ENCODE measurements at places on chromosomes 6 and 20.

- DNase-seq: no peak
Observed at GRCh38 chr6:104095661-104096416, 763.9 kb downstream of the HACE1 start.

DNA sequence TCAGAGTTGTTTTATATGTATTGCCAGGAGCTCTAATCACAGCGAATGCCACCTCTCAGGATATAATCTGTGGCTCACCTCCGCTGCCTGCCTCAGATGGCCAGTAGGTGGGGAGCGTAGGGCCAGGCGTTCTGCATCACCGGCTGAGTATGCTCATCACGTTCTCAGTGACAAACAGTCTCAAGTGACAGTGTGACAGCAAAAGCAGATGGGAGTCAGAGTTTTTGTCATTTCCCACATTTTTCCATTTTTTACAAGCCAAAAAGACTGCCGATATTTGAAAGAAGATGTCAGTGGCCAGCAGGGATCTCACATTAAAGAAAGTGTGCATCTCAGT, 208.7 kb downstream of the ALDH8A1 start:
- DNase-seq: no peak

DNA sequence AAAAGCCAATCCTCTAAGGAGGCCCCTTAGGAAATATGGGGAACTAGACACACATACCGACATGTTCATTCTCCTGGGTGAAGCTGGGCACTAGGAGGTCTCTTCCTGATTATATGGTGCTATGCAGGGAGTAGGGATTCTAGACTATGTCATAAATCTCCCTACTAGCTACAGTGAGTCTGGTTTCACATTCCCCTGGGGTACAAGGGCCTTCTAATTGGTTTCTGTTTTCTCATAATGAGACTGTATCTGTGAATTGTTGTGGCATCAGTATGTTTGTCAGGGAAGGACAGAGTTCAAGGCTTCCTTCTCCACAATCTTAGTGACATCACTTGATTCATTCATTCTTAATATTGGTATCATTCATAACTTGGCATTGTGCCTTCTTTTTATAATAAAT, 103.5 kb downstream of the TINAG start:
- DNase-seq: no peak

- no peak for DNase-seq
Observed at GRCh38 chr6:102761872-102762271, 1368.4 kb downstream of the GRIK2 start.

- DNase-seq: no peak
Observed at GRCh38 chr6:90413396-90413795, 116.8 kb upstream of the BACH2 start.

DNA sequence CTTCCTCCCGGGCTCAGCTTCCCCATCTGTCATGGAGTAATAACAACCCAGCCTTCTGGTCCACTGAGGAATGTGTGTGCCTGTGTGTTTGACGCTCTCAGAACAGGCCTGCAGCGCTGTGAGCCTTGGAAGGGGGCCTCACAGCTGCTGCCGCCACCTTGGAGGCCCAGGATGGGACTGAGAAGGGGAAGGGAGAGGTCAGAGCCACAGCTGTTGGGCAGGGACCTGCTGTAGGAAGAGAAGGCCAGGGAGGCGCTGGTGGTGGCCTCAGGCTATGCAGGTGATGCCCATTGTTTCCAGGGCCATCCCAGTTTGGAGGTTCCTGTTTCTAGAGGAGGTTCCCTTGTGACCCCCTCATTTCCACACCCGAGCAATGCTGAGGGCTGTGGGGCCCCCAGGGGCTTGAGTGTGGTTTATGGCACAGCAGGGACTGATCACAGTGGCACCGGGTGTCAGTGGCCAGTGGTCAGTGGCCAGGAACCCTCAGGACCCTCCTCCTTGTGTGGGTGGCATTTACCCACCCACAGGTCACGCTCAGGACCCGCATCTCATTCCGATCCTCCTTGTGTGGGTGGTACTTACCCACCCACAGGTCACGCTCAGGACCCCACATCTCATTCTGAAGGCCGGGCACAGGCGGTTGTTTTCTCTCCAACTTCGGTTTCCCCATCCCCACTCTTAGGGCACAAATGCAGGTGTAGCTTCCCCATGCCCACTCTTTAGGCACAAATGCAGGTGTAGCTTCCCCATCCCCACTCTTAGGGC, 14.0 kb downstream of the TPD52L2 start:
- DNase-seq: no peak

DNA sequence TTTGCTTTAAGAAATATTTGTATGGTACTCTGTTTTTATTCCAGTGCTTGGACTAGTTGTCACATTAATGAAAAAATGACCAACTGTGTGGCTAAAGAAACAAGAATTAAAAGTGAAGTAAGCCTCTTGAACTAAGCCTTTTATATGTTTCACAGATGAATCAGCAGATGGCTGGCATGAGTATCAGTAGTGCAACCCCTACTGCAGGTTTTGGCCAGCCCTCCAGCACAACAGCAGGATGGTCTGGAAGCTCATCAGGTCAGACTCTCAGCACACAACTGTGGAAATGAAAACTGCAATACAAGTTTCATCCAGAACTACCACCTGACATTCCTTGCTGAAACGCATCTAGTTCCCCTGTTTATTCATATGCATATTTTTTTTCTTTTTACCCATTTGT, 96.8 kb downstream of the B3GAT2 start:
- no peak for DNase-seq

GRCh38 chr20:11379257-11380011, 538.3 kb upstream of the BTBD3 start:
- DNase-seq: no peak

DNA sequence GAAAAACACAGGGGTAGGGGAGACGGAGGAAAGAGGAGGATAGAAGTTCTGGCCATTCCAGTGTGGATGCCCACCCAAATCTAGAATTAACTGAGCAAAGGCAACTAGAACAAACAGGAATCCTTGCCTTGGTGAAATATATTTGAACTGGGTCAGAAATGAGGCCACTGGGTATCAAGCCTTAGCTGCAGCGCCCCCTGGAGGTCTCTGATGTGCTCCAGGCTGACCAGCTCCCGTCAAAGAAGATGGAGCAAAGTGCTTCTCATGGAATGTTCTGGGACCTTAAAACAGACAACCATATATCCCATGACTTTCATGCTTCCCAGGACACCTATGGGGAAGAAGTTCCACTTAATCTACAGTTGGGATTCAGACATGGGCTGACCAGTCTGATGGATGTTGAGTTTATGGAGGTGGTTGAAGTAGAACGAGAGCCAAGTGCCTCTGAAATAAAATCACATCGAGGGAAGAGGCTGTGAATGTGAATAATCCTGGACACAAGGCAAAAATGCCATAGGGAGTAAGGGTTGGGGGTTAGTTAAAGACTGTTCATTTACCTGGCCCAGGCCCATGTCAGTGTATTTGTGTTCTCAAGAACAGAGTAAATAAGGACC, 50.4 kb downstream of the HLA-DPB1 start:
- no peak for DNase-seq

GRCh38 chr6:129859524-129859923, 1.6 kb downstream of the TMEM244 start:
- no peak for DNase-seq

DNA sequence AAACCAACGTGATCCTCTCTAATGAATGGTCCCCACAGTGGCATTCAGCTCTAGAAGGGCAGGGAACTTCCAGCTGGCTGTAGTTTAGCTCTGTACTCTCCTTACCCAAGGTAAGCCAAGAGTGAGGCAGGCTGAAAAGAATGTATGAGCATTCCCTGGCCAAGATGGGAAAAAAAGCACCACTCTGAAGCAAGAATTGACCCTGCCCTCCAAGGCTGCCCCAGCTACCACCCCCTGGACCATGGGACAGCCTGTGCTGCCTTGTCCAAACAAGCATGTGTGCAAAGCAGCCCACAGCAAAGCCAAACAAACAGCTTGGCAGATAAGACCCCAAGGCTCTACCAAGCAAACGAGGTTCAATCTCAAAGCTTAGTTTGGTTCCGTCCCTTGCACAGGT, 73.9 kb downstream of the GFOD1 start:
- DNase-seq: no peak

- no peak for DNase-seq
Observed at GRCh38 chr6:159862103-159862502, 28.7 kb upstream of the MAS1 start.

Data from GM12892 (cell line).